ENCODE measurements at places on chromosomes 6 and 20.

DNA sequence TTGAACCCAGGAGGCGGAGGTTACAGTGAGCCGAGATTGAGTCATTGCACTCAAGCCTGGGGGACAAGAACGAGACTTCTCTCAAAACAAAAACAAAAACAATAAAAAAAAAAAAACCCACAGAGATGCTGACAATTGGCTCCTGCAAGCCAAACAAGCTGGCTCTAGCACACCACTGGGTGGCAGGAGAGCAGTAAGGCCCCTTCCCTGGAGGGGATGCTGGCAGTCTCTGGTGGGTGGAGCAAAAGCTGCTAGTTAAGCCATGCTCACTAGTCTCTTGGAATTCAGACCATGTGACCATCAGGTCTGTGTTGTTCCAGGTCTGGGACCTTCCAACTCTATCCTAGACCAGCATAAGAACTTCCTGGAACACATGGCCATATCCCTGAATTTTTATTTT is 18.9 kb upstream of the DSN1 start:
- DNase-seq = no peak

DNA sequence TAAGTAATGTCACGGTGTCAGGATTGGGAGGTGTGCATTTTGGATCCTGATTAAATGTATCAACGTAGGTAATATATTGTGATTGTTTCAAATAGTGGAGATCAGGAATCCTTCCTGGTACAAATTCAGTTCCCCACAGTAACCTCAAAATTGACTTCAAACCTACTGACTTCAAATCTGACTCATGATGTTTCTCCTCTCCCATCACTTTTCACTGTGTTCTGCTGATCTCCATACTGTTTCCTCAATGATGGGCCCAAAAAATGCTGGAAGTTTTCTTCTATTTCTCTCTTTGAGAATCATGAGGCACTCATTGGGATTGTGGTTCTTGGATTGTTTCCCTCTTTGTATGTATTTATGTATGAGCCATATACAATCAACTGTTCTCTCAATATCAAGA is 35.9 kb downstream of the LAMA2 start:
- DNase-seq = no peak

- DNase-seq = no peak
Measured at GRCh38 chr6:137995371-137995770, 111.8 kb downstream of the PERP start.

DNA sequence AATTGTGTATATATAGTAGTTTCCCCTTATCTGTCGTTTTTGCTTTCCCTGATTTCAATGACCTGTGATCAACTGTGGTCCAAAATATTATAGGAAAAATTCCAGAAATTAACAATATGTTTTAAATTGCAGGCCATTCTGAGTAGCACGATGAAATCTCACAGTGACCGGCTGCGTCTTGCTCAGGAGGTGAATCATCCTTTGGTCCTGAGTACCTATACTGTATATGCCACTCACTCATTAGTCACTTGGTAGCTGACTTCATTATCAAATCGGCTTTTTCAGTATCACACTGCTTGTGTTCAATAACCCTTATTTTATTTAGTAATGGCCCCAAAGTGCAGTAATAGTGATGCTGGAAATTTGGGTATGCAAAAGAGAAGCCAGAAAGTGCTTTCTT is 728.3 kb upstream of the EYS start:
- DNase-seq = no peak

DNA sequence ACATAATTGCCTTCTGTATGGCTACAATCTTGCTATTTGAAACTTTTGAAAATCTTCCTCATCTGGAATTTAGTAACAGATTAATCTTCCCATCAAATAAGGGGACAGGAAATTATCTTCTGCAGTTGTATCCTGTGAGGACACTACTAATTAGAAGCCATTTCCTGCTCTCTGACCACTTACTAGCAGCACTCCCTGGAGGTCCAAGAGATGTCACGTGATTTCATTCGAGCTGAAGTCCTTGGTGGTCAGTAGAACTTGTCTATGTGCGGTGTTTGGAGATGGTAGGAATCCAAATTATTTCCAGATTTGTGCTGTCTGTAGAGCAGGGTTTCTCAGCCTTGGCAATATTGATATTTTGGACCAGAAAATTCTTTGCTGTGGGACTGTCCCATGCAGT is 202.5 kb downstream of the TFAP2B start:
- DNase-seq = no peak

DNA sequence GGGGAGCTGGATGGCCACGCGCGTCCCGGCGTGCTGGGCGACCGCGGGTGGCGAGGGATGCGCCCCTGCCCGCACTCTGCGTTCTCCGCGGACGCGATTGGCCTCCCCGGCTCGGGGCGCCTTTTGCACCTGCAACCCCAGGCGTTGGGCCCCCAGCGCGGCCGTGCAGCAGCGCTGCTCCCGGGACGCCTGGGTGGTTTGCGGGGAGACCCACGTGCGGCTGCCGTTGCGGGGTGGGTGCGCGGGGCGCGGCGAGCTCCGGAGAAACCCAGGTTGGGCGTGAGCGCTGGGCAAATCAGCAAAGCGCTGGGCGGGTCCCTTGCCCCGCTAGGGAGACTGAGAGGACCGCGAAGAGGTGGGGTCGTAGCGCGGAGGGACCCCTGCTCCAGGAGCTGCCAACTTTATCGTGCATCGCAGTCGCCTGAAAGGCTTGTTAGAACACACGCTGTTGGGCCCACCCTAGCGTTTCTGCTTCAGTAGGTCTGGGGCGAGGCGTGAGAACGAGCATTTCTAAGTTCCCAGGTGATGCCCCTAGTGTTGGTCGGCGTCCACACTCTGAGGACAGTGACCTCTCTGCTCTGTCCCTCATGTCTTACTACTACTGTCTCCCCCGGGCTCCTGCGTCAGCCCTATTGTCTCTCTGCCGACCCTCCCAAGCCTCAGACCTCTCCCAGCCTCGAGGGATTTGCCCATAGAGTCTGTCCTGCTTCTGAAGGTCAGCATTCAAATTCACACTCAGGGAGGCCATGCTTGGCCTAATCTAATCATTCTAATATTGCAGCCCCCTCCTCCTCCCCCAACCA is 538 bp upstream of the ZFP64 start:
- DNase-seq = peak; percentile 46
